ENCODE measurements at places on chromosomes 3 and 15.

- no peak for DNase-seq
These were observed 82.8 kb upstream of the CDV3 start for GRCh38 chr3:133490468-133491351.

GRCh38 chr3:177830411-177830849, 633.1 kb upstream of the TBL1XR1 start:
- DNase-seq = no peak

- no peak for DNase-seq
These were observed 485.2 kb upstream of the PROK2 start for GRCh38 chr3:72270072-72270681.

GRCh38 chr3:185046164-185046515, 106.7 kb downstream of the C3orf70 start:
- no peak for DNase-seq

DNA sequence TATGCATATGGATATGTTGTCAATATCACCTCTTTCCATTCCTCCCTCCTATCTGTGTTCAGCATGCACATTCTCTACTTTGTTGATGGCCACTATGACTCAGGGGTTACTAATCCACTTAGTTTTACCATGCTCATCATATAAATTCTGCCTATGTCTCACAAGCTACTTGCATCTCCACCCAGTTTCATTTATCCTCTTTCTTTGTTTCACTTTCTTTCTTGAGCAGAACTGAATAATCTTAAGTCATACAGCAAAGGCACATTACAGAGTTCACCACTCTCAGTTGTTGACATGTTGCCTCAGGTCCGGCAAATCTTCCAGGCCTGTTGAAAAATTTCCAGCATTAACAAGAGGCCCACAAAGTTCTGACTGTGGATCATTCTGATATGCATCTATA, 71.5 kb downstream of the SSR3 start:
- no peak for DNase-seq

- DNase-seq = no peak
These were observed 177.2 kb downstream of the ITPR1 start for GRCh38 chr3:4670352-4670751.

DNA sequence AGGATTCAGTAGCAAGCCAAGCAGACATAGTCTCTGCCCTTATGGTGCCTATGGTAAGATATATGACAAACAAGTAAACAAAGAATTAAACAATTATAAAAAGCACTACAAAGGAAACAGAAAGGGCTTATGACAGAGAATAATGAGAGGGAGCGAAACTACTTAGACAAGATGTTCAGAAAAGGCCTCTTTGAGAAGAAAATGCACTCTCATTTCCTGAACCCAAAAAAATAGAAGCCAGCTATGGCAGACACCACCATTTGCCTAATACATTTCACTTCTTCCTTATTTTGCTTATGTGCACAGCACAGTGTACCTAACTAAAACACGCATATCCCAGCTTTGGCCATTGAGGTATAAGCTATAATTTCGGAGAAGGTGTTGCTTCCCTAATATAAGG, 465.5 kb upstream of the PPP2R3A start:
- no peak for DNase-seq

DNA sequence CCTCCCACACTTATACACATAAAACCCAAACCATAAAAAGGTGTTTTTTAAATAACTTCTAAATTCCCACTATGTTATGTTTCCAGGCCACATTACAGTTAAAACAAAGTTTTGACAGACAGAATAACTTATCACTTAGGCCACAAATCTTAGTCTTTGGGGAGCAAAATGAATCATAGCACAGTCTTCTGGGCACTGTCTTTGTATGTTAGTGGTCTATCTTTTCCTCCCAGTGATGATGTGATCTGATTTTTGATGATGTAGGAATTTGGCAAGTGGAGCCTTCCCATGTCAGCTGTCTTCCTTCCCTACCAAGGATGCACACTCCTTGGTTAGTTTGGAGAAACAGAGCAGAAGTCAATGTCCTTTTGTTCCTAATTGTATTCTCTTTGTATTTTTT, 67.3 kb downstream of the THSD4 start:
- no peak for DNase-seq

- peak; percentile 22 for DNase-seq
These were observed 26.2 kb downstream of the POLR2M start for GRCh38 chr15:57732526-57733331.

- no peak for DNase-seq
These were observed 3.3 kb downstream of the CAND2 start for GRCh38 chr3:12799525-12800440.

DNA sequence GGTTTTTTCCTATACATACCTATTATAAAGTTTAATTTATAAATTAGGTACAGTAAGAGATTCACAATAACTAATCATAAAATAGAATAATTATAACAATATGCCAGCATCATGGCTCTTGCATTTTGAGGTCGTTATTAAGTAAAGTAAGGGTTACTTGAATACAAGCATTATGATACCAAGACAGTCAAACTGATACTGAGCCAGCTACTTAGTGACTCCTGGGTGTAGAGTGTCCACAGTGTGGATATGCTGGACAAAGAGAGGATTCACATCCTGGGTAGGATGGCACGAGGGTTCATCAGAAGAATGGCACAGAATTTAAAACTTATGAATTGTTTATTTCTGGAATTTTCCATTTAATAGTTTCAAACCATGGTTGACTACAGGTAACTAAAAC, 157.2 kb upstream of the IL12A start:
- DNase-seq = no peak

DNA sequence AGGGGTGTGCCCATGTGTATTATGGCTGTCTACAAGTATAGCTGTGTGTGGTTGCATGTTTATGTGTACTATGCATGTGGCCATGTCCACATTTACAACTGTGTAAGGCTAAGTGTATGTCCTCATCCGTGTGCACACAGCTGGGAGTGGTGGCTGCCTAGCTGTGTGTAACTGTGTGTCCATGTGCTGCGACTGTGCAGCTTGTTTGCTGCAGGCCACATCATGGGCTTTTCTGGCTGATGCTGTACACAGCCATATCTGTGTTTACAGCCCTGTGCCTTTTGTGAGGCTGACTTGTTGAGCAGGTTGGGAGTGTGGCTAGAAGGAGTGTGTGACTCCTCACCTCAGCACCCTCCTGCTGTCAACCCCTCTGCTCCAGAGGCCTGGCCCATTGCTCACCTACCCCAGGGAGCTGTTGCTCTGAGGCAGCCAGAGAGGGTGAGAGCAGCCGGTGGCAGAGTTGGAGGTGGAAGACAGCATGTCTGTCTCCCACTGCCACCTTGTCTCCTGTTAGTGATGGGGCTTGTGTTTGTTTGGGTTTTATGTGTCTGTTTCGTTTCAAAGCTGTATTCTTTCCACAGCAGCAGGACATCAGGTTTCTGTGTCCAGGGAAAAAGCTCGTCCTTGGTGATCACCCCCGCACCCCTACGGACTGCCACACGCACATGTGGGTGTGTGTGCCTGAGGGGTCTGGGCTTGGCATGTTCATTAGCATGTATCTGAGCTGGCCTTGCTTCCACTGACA, 1.4 kb upstream of the GRM2 start:
- DNase-seq = no peak

DNA sequence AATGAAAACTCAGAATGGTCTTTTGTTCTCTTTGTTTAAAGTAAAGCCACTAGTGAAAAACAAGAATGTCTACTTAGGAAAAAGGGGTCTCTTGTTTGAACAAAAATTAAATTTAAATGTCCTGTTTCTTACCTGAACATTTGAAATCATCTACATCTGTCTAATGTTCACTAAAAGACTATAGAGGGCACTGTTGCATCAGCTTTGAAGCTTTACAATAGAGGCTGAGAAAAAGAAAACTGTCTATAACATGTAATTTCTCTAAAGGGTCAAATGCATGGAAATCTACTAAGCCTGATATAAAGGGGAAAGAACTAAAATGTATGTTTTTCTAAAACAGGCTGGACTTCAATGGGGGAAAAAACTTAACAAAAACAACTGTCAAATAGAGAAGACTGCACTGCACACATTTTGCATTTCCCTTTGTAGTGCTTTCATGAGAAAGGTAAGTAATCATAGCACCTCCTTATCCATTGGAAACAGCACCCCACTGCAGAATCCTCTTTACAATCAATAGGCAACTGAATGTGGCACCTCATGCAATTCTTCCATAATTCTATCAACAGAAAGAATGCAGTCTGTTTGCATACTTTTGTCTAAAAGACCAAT, 26.3 kb downstream of the DPH6 start:
- peak; percentile 15 for DNase-seq

GRCh38 chr3:13650210-13651056, 101.5 kb downstream of the FBLN2 start:
- no peak for DNase-seq

- no peak for DNase-seq
These were observed 43.6 kb upstream of the PLXNA1 start for GRCh38 chr3:126939338-126939718.

GRCh38 chr3:43028678-43029490, 49.8 kb downstream of the GASK1A start:
- DNase-seq = no peak

DNA sequence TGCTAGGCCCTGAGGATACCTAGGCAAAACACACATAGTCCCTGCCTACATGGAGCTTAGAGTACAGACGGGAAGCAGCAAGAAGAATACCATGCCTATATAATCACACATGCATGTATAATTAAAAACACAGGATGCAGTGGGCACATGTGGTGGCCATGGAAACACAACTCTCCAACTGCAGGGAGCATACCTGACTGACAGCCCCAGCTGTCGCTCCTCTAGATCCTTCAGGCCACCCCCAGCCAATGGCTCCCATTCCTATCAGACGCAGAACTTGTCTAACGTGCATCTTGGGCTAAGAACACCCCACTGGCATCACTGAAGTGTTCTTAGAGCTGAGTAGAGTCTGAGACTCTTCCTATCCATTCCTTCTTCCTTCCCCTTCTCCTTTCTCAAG, 125.5 kb upstream of the FRMD4B start:
- DNase-seq = no peak

- DNase-seq = no peak
These were observed 20.0 kb downstream of the LIPC start for GRCh38 chr15:58451826-58452225.

DNA sequence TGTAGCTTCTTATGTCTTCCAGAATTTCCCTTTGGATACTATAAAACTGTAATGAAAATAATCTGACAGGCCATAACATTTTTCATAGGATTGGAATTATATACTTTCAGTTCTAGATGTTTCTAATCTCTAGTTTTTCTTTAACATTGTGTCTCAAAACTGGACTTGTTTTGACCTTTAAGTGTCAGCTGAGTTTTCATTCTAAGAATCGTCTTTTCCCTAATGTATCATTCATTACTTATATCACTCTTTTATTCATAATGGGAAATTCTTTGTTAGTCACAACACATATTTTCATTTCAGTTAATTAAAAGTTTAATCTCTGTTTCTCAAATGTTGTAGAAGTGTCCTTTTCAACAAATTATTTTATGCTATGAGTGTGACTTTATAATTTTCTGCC, 11.9 kb downstream of the GPR171 start:
- no peak for DNase-seq

DNA sequence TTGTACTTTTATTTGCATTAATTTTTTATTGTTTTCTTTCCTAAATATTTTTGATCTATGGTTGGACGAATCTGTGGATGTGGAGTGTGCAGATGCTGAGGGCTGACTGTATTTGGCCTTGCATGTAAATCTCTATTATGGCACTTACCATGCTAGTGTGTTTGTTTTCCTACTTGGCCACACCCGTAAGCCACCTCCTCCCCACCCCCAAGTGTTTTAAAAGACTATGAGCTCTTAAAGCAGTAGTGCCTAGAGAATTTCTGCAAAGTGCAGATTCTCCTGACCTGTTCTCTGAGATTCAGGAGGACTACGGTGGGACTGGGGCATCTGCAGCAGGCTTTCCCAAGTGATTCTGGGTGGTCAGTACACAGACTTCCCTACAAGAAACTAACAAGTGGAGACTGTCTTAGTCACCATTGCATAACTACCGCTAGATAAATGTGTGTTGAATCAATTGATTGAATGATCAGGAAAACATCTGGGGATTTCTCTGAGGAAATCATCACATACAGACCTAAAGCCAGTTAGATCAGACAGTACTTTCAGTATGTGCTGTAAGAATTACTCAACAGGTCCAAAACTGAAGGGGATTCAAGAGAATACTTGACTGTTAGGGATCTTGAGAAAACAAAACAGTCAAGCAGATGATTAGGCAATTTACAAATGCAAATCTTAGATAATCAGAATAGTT, 6.2 kb upstream of the TIPARP start:
- no peak for DNase-seq

GRCh38 chr15:29668120-29668602, 154.1 kb downstream of the TJP1 start:
- DNase-seq = peak; percentile 66

GRCh38 chr3:69869643-69870042, 129.9 kb upstream of the SAMMSON start:
- no peak for DNase-seq

DNA sequence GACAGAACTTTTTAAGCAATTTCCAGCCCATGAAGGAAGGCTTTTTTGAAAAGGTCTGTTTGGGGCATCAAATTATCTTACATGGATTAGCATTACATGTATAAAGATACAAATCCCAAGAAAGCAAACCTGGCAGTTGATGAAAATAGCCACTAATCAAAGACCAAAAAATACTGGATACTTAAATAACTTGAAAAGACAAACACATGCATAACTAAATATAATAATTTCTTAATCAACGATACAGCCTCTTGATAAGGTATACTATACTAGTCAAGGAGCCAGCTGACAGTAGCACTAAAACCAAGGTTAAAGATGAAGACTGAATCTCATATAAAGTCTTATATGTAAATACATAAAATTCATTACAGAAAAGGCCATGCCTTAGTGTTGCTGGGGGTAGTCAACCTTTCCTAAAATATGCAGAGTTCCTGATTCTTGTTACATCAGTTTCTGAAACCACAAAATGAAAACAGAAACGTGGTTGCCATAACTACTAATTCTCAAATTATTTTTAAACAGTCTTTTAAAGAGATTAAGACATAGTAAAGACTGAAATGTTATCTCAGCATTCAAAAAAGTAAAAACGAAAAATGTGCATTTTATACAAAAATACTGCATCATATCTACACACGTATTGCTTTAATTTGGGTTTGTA, 2.0 kb downstream of the ANKRD28 start:
- DNase-seq = no peak

DNA sequence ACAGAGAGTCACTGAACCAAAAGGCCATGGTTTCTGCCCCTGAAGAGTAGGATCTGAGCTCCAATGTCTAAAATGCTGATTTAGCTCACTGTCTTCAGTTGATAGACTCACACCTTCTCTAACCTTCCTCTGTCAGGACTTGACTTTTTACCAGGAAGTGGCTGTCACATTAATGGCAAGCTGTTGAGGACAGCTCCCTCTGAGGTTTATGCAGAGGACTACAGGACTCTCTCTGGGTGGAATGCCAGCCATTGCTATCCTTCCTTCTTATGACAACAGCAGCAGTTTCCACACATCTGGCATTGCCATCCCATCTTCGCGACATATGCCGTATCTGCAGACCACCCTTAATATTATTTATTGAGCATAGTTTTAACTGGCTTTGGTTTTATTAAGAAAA, 103.8 kb upstream of the PRICKLE2 start:
- no peak for DNase-seq

GRCh38 chr3:161231861-161232260, 10.8 kb downstream of the NMD3 start:
- DNase-seq = no peak

Measured in SHP77 treated with DMSO at 0.1 percent for 48 hours (cell line).